Muscle of back (tissue), 13 donors: ENCODE measurements at places on chromosomes 1 and 21.

DNA sequence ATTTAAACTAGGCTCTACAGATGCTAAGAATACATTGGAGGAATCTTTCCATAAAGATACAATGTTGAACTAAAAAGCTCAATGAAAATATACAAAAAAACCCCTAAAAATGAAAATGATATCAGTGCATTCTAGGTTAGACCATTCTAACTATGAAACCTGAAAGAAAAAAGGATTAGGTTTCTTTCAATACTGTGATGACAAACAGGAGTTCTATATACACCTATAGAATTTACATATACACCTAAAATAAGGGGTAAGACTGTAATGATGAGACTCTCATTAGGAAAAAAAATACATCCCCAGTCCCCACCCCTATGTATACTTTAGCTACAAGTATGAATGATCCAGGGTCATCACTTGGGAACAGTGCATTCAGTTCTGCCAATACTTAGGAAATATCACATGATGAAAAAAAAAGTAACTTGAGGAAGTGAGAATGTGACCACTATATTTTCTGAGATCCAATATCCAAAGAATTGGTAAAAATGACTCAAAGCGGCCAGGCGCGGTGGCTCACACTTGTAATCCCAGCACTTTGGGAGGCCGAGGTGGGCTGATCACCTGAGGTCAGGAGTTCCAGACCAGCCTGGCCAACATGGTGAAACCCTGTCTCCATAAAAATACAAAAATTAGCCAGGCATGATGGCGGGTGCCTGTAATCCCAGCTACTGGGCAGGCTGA is 26.3 kb downstream of the SELENOF start:
- DNase-seq: no peak

GRCh38 chr21:45418301-45419071 is 13.5 kb downstream of the COL18A1 start:
- DNase-seq: no peak

DNA sequence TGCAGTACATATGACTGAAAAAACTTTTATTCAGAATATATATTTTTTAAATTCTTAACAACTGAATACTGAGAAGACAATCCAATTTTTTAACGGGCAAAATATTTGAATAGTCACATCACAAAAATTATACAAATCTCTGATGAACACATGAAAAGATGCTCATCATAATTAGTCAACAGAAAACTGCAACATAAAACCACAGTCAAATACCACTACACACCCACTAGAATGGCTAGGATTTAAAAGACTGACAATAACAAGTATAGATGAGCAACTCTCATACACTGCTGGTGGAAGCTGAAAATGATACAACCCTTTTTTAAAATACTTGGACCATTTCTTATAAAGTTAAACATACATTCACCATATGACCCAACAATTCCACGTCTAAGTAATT is 87.7 kb upstream of the TNFSF4 start:
- no peak for DNase-seq

DNA sequence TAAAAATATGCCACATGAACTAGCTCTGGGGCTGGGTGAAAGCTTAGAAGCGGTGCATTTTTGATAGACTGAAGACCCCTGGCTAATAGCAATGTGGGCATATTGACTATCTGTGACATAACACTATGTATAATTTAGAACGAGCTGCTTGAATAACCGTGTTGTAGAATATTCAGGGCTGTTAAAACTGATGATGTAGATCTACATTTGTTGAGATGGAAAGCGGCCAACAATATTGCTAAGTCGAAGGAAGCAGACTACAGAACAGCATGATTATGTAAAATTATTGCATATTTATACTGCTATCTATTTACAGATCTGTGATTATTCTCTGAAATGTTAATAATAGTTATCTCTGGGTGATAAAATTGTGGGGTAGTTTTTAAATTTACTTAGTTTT is 41.1 kb upstream of the BCL10 start:
- peak; percentile 69 for DNase-seq

- DNase-seq: no peak
Measured at GRCh38 chr1:76730027-76730426, 137.3 kb upstream of the ST6GALNAC5 start.

GRCh38 chr1:97727029-97727428 is 193.8 kb downstream of the DPYD start:
- no peak for DNase-seq

- no peak for DNase-seq
Measured at GRCh38 chr1:30147188-30147587, 576.2 kb downstream of the MATN1 start.

DNA sequence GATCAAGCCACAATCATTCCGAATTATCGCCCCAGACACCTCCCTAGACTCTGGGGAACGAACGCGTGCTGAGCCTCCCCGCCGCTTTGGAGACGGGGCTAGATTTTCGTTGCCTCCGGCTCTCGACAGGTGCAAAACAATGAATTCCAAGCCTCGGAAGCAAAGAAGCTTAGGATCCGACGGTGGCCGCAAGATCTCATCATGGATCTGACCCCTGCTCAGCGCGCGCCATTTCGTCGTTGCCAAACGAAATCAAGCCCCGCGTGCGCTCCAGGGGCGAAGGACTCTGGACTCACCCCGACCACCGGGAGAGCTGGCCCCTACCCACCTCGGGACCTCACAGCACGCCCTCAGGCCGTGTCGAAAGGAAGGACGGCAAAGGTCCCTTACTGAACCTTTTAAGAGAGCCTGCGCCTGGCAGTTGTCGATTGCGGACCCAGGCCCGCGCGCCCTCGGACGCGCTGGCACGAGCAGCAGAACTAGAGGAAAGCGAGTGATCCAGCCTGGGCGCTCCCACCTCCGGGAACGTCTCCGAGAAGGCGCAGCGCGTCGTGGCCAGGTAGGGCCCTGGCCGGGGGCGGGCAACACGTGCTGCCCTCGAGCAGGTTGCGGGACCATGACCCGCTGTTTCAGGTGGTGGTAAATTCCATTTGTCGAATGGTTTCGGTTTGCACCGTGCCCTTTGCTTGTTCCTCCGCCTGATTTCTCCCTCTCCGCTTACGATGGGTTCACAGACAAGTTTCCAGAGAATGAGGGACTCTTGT is 1.6 kb upstream of the RUNX3 start:
- DNase-seq: no peak

GRCh38 chr21:29091033-29091432 is 17.6 kb upstream of the CCT8 start:
- peak; percentile 46 for DNase-seq

- peak; percentile 89 for DNase-seq
Measured at GRCh38 chr1:247111700-247112478, 7.7 kb upstream of the ZNF669 start.

- no peak for DNase-seq
Measured at GRCh38 chr1:156500543-156500792, at the start of gene MEF2D. Gene MEF2D (minus strand): TSS chr1:156500775. CDS start chr1:156483292, 17,483 bp downstream.

DNA sequence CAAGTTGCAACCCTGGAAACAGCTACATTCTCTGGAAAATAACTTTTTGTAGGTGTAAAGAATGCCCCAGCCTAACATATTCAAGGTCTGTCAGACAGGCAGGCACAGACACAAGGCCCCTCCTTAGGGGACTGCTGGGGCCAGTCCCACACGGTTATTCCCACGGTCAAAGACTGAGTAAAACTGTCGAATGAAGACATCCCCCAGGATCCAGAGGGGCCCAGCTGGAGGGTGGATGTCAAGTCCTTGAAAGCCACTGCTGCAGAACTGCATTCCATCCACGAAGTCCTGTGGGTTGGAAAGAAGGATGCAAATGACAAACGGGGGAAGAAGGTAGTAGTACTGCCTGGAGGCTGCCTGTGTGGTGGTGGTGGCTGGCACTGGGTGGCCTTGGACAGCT is 6.9 kb upstream of the RAB7B start:
- DNase-seq: no peak

DNA sequence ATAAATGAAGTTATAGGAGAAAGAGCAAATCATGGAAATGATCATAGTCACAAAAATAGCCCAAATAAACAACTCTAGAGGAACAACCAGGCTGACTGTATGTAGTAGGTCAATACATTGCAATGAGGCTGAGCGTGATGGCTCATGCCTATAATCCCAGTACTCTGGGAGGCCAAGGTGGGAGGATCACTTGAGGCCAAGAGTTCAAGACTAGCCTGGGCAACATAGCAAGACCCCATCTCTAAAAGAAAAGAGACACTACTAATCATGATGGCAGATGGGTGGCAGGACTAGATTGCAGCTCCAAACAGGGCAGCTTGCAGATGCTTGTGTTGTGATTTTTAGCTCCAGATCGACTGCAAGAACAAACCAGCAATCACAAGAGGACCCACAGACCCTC is 27.6 kb downstream of the NDC1 start:
- DNase-seq: no peak

- DNase-seq: no peak
Measured at GRCh38 chr1:109091078-109091838, 694 bp downstream of the TMEM167B start.

GRCh38 chr21:42612390-42612789 is 41.0 kb upstream of the PDE9A start:
- DNase-seq: no peak

GRCh38 chr1:28317014-28317413 is 11.8 kb upstream of the MED18 start:
- no peak for DNase-seq

- peak; percentile 50 for DNase-seq
Measured at GRCh38 chr21:43611598-43612369, 47.5 kb downstream of the HSF2BP start.

DNA sequence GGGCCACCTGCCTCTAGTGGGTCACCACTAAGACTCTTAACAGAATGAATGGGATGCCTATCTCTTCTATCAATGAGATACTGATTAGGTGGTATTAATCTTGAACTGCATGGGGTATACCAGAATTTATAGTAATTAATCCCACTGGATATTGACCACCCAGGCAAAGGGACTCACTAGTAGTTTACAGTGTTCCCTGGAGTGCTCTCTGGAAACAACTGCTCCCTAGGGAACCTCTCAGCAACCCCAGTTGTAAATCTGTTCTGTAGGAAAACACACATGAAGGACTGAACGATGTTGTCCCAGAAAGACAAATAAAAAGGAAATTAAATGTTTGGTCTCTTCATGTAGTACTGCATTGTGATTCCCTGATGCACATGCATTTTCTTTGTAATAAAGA is 430.5 kb downstream of the HLX start:
- no peak for DNase-seq

DNA sequence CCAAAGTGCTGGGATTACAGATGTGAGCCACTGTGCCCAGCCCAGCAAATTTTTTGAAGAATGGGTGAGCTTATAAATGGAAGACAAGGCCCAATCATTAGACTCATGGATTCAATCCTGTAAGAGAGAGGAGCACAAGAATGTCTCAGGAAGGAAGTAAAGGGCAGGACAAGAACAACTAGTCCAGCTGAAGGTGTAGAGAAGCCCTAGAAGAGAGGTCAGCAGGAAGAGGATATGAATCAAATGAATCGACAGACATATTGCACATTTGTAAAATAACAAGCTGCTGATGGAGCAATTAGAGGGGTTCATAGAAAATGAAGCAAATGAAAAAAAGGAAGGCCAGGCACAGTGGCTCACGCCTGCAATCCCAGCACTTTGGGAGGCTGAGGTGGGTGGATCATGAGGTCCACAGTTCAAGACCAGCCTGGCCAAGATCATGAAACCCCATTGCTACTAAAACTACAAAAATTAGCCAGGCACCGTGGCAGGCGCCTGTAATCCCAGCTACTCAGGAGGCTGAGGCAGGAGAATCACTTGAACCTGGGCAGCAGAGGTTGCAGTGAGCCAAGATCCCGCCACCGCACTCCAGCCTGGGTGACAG is 74.9 kb downstream of the MIS18A start:
- DNase-seq: no peak

DNA sequence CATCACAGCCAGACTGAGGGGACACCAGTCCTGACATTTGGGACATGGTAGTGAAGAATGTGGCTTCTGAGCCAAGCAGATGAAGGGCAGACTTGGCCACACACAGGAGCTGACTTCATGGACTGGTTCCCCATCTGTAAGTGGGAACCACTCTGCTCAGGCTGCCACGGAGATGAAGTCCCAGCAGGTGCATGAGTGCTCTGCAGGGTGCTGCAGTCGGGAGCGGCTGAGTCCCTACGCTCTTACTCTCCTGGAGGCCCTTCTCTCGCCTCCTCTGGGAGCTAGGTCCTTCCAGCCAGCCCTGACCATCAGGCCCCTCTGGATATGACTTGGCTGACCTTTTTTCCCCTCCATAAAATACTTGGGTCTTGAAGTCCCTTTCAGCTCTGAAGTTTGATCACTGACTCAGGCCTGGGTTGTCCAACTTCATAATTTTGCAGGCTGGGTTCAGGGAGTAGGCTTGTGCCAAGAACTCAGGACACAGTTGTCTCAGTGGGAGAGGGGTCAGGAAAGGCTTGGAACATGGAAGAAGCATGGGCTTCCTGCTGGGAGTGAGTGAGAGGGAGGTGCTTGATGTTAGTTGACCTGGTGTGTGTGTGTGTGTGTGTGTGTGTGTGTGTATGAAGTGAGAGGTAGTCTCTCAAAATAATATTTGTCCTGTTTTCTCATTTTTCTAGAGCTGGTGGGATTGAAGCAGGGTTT is 21.0 kb upstream of the EPS8L3 start:
- no peak for DNase-seq

GRCh38 chr1:163035446-163036249 is 33.5 kb upstream of the RGS4 start:
- peak; percentile 87 for DNase-seq

DNA sequence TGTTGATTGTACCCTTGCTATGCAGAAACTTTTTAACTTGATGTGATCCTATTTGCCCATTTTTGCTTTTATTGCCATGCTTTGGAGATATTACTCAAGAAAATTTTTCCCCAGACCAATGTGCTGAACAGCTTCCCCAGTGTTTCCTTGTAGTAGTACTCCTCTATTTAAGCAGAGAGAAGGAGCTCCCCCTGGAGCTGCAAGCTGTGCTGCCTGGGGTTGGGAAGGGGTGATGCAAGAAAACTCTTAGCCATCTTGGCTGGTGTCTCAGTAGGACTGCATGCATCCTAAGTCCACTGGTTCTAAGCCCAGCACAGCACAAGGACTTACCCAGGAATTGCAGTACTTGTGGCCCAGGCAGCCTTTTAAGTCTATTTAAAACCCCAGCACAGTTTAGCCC is 121.6 kb downstream of the NTMT2 start:
- DNase-seq: no peak

- peak; percentile 32 for DNase-seq
Measured at GRCh38 chr1:219518168-219518906, 94.6 kb downstream of the ZC3H11B start.

GRCh38 chr1:36099681-36100341 is 11.1 kb downstream of the ADPRS start:
- DNase-seq: peak; percentile 80

GRCh38 chr1:63921359-63921758 is 147.5 kb downstream of the ROR1 start:
- DNase-seq: no peak

DNA sequence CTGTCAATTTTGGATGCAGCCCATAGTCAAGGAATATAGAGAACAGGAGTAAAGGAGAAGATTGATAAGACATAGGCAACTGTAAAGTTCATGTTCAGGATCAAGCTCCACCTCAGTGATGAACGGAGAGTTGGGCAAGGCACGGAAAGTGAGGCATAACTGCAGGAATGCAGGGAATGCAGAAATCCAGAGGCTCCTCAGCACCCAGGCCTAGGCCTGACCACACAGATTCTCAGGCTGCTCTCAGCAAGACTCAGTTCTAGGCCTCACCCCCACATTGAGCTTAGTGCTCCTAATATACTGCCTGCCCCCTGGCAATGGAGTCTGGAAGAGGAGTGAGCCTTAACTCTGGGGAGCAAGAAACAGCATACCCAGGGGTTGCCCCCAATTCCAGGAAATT is 36.3 kb upstream of the S1PR1 start:
- peak; percentile 83 for DNase-seq
